GOT3 (cell line): ENCODE measurements at places on chromosomes 5 and 9.

- no peak for DNase-seq
Measured at GRCh38 chr9:4970970-4971641, 14.0 kb upstream of the JAK2 start.

DNA sequence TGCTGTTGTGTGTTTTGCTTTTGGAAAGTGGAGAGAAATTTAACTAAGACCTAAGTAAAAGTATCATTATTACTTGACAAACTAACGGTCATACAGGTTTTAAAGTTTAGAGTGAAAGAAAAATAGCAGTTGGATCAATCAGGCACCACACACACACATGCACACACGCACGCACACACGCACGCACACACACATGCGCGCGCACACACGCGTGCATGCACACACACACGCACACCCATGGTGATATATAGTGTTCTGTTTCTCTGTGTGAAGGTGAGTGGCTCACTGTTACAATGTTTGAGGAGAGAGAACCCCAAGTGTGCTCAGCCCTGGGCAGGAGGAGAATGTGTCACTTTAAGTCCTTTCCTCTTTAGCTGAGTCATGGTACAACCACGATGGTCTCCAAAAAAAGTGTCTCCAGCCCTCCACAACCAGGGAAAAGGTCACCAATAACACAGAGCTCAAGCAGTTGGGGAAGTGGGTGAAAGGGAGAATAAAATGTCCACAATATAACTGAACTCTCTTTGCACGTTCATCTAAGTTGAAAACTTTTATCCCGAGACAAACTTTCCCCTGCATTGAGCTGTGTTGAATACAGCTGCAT is 3.2 kb downstream of the ZNF366 start:
- no peak for DNase-seq

- DNase-seq, result no peak
Measured at GRCh38 chr5:114909424-114909823, 260.3 kb downstream of the TRIM36 start.

DNA sequence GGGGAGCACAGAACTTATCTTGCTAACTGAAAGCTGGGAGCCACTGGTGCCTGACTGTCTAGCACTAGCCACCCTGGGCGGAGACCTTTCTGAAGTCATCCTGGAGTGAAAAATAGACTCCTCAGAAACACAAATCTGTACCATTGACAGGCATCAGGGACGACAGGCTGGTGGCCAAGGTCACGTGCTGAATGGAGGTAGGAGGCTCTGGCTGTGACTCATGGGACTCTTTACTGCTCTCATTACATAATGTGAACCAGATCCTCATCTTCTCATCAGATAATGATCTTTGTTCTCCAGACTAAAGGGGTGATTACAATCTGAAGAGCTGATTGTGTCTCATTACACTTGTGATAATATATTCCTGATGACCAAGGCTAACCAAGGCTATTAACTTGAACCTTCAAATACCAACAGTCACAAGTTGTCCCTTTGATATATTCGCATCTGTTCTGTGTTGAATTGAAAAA is 91.8 kb downstream of the SEMA5A start:
- no peak for DNase-seq

GRCh38 chr9:88945636-88946333 is 45.5 kb upstream of the S1PR3 start:
- no peak for DNase-seq

DNA sequence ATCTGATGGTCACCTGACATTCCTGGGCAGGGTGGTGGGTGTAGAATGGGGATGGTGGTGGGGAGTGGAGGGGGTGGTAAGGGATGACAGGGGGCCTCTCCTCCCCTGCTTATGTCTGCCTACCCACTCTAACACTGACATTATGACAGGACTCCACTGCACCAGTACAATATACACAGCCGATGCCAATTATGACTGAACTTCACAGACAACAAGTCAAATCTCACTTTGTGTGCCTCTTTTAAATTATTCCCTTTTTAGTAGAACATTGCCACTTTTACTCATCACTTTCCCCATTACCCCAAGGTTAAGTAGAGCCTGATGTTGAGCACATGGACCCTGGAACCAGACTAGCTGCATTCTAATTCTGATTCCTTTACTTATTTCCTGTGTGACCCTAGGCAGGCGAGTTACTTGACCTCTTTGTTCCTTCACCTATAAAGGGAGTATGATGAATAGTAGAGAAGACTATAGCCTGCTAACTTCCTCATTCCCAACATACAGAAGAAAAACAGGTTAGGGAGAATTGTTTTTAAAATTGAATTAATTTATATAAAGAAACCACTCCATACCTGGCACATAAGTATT is 464.7 kb downstream of the DMRT2 start:
- DNase-seq, result no peak

- DNase-seq, result no peak
Measured at GRCh38 chr9:19493876-19494275, 85.1 kb downstream of the ACER2 start.

DNA sequence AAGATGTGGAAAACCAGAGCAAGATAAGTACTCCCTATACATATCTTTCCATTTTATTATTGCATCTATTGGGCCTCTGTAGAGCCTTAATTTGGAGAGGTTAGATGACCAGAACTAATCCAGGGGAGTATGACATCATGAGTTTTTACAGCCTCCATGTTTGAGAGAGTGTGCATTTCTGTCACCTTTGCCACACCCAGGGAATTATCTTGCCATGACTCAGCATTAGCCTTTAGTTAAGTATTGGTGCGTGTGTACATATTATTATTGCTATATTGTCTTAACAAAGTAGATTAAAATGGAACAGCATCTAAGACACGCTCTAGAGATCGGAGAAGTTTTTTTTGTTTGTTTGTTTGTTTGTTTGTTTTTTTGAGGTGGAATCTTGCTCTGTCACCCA is 27.6 kb downstream of the DIMT1 start:
- no peak for DNase-seq

DNA sequence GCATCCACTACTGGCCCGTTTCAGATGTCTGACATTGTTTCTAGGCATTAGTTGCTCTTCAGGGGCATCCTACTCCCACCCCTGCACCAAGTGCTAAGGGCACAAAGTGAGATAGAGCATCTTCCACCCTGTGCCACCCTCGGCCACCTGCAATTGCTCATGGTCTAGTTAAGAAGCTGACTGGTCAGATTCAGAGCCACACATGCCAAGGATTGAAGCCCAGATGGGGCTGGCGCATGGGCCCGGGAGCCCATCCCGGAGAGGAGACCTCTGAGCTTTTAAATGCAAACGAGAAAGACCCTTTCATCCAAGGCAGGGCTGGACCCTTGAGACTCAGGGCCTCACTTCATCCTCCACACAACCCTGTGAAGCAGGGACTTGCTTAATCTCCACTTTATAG is 28.5 kb downstream of the HRH2 start:
- DNase-seq, result no peak

DNA sequence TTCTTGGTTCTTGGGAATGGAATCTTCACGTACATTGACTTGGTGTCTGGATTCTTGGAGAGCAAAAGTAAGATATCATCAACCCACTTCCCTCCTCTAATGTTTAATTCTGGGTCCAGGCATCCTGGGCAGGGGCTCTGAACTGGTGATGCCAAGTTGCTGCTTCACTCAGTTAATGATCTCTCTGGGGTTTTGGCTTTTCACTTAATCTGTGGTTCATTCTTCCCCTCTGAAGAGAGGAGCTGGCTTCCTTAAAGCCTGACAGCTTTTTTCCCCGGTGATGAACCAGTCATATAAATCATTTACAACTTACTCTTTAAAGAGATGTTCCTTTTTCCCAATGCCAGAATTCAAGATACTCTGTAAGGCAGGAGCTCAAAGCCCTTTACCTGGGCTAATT is 65.9 kb downstream of the ARHGAP26 start:
- DNase-seq, result no peak

GRCh38 chr9:20033511-20033910 is 244.7 kb upstream of the SLC24A2 start:
- DNase-seq, result no peak

DNA sequence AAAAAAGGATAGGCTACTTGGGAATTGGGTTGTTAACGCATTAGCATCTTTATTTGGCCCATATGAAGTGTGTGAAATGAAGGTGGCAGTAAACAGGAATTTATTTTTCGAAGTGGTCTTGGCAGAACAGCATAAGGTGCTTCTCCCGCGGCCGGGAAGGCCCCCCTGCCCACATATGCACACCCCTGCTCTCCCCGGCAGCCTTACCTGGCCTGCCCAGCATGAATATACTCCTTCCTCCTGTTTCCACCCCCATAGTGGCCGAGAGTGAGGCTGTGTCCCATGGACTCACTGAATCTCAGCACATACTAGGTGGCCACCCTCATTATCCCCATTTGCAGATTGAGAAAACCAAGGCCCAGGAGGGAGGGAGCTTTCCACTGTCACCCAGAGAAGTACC is 54.0 kb upstream of the OLFM1 start:
- DNase-seq, result no peak

GRCh38 chr5:1001406-1002270 is 7.0 kb upstream of the NKD2 start:
- no peak for DNase-seq

- no peak for DNase-seq
Measured at GRCh38 chr5:9947944-9948343, 301.7 kb downstream of the ATPSCKMT start.

DNA sequence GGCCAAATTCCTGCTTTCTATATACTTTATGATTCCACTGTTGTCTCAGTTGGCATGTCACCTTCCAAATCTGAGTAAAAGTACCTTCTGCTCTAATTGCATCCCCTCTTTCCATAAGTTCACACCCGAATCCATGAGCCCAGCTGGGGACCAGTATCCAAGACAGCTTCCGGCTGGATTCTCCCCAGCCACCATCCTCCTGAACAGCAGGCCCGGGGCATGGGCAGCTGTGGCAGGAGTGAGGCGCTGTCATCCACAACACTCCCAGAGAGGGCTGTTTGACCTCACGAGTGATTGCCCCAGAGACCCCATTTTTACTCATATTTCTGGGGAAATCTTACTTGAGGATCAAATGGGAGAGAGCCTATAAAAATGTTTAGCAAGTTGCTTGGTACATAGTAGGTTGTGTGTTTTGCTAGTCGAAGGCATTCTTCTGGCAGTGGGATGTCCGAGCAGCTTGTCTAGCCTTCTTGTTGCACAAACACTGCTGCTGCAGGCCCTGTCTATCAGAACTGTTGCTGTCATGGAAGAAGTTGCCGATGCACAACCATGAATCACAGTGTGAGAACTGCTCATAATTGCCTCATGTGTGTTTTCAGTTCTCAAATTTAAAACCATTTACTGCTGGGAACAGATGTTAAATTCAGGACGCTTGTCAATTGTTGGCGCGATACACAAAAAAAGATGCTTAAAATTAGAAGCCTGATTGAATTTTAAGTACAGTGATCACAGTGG is 93.8 kb downstream of the HSPA4 start:
- no peak for DNase-seq

DNA sequence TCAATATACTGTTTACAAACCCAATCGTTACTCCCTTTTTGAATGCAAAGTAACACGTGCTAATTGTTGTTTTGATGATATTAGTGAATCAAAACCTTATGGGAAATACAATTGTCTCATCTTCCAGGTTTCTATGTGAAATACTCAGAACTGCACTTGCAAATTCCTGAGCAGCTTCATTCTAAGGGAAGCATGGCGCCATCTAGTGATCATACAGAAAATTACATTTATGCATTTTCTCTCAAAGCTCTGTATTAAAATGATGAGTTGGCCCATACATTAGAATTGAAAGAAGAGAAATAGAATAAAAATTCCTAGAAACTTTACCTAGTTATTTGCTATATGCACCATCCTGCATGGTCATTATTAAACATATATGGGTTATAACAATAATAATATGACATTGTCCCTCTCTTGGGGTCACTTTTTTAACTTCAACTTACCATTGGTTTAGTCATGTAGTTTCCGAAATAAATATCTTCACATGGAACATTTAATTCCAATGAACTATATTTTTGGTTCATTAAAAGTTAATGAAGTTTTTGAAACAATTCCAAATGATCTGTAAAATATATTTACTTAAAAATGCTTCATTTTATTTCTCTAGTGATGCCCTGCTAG is 220.0 kb downstream of the PDE4D start:
- DNase-seq, result no peak

- DNase-seq, result no peak
Measured at GRCh38 chr5:164301708-164302107, 796.3 kb downstream of the MAT2B start.

GRCh38 chr5:14270209-14270702 is 127.1 kb downstream of the TRIO start:
- no peak for DNase-seq

DNA sequence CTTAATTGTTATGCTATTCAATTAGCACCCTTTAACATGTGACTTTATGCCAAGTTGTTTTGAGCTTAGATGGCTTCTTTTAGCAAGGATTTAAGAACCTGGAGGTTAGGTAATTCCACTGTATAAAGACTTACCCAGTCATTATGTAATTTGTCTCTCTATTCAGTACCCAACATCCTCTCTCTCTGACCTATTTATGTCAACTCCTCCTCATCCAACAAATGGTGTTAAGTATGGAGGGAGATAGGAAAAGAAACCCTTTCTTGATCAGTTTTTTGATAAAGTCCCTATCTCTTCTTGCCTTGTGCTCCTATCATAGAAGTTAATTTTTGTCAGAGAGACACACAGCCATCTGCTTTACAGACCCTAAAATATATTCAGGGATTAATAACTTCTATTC is 181.2 kb upstream of the GPR151 start:
- no peak for DNase-seq

DNA sequence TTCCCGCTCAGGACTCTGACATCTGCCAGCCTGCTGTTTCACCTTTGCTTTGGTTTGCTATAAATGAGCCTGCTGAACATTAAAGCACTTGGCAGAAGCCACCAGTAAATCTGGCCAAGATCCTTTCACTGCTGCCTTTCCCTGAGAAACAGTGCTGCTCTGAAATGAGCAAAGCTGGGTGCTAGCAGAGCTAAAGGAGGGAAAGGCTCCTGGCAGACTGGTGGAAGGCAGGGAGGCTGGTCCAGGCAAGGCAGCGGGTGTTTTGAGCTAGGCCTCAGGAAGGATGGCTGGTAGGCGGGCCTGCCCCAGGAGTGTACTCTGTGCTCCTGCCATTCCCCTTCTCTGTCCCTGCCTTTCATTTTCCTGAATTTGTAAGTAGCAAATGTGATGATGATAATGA is 52.5 kb upstream of the PTGS1 start:
- no peak for DNase-seq

DNA sequence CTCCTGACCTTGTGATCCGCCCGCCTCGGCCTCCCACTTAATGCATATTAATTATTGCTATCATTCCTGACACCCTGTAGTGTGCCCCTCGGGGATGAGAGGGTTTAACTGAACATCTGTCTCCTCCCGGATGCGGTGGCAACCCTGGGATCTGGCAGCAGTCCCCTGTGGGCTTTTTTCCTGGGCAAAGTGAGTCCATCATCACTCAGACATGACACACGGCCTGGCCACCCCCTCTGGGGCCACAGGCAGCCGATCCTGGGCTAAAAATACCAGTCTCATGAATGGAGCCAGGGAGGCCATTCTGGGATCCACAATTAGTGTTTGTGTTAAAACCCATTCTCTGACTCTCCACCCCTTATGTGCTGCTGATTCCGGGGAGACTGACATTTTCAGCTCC is 161.2 kb downstream of the RGS3 start:
- DNase-seq, result no peak

GRCh38 chr5:163914910-163915309 is 409.5 kb downstream of the MAT2B start:
- no peak for DNase-seq
